Activated naive CD4-positive, alpha-beta T cell treated with anti-CD3 and anti-CD28 coated beads for 36 hours (primary cell): ENCODE measurements at places on chromosomes 4 and X. TPM values are rescaled to one million over a fixed set of nuclear protein-coding genes. Genes with fewer than 3 reads are reported as not detected.
A peak's percentile ranks its signal among the peaks of the same experiment; 100 is the strongest.

LPAR4 gene
- not detected for total RNA-seq

- no peak for DNase-seq
Measured at GRCh38 chr4:99395595-99396364, 39.4 kb downstream of the ADH7 start.

GRCh38 chr4:153374442-153374841, 30.0 kb downstream of the MND1 start:
- DNase-seq = no peak

NKX3-2 gene
- total RNA-seq = not detected

DNA sequence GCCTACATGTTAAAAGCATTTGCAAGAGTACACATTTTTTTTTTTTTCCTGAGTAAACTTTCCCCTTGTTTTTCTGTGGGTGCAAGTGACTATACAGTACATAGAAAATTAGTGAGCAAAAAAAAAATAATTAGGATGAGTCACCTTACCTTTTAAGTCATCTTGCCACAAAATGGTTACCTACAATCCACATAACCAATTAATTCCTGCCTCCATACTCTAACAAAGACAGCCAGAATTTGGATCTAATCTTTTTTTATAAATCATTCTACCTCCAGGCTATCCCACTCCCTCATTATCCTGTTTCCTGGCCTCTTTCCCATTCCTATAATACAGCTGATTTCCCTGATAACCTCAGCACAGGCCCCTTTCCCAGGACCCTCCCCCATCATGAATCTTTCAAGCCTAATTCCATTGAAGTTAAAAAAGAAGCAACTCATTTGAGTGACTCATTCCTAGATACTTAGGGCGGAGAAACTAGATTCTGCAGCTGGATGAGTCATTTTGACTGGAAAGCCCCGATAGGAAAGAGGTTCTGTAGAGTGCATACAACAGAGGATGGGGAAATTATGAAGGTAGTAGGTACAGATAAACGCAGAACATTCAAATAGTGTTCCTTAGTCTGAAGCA, 128.2 kb downstream of the C4orf51 start:
- DNase-seq = peak; percentile 74

DNA sequence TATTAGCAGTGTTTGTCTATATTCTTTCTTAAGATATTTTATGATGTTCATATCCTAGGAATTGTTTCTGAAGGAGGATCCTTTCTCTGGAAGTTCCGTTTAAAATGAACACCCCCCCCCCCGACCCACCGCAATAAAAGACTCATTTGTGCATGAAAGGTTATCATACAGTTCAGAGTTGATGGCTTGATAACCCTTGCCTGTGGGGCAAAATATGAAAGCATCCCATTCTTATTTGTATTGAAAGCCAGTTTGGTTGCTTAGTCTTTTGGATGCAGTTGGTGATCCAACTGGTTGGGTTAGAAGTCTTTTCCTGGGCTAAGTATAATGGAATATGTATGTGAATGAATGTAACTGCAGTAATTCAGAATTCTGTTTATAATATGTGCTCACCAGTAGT, 8.3 kb downstream of the INTS6L start:
- DNase-seq = no peak

- no peak for DNase-seq
Measured at GRCh38 chr4:71445811-71446210, 107.0 kb downstream of the SLC4A4 start.

DNA sequence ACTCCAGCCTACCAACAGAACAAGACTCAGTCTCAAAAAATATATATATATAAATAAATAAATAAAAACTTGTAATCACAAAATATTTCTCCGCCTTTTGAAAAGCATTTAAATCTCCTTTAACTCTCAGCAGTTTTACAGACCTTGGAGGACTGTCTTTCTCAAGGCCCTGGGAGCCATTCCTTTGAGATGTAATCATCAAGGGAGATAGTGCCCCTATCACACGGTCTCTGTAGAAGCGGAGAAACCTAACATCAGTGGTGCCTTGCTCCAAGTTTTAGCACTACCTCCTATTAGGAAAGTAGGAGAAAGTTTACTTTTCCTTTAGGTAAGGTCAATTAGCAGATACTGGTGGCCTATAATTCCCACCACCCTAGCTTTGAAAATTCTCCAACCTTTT, 58.5 kb downstream of the ANTXR2 start:
- DNase-seq = no peak

SASH3 gene
- 98.7 TPM for total RNA-seq

TRIML2 gene
- total RNA-seq = not detected

DNA sequence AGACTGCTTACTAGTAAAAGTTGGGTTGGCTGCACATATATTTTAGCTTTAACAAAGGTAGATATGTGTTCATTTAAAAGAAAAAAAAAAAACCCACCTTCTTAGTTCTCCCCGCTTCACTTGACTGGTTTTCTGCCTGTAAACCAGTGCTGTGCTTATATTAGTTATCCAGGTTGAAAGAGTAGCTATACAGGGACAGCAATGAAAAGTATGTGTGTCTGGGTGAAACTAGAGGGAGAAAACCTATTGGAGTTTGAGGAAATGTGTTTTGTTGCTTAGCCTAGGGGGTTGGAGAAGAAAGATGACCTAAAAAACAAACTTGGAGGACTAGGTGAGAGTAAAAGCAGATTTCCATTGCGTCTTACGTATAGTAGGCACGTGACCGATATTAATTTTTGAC, 4.5 kb downstream of the JADE1 start:
- no peak for DNase-seq
